ENCODE measurements at places on chromosomes 11 and 22.

DNA sequence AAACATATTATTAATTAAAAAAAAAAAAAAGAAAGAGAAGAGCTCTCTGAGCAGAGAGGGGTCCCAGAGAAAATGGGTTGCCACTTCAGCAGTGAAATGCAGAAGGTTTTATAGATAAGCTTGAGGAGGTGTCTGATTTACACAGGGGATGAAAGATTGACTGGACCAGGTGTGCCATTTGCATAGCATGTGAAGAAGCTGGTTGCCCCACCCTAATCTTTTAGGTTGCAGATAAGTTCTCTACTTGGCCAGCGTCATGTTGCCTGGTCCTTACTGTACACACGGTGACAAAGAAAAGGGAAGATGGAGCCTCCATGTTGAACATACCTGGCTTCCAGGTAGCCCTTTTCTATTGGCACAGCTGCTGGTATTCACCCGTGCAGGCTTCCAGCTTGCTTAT is 41.4 kb downstream of the MS4A2 start:
- DNase-seq = no peak

- no peak for DNase-seq
Measured at GRCh38 chr11:7584910-7585309, 71.1 kb downstream of the PPFIBP2 start.

- peak; percentile 70 for DNase-seq
Measured at GRCh38 chr11:115660030-115660805, 156.0 kb upstream of the CADM1 start.

DNA sequence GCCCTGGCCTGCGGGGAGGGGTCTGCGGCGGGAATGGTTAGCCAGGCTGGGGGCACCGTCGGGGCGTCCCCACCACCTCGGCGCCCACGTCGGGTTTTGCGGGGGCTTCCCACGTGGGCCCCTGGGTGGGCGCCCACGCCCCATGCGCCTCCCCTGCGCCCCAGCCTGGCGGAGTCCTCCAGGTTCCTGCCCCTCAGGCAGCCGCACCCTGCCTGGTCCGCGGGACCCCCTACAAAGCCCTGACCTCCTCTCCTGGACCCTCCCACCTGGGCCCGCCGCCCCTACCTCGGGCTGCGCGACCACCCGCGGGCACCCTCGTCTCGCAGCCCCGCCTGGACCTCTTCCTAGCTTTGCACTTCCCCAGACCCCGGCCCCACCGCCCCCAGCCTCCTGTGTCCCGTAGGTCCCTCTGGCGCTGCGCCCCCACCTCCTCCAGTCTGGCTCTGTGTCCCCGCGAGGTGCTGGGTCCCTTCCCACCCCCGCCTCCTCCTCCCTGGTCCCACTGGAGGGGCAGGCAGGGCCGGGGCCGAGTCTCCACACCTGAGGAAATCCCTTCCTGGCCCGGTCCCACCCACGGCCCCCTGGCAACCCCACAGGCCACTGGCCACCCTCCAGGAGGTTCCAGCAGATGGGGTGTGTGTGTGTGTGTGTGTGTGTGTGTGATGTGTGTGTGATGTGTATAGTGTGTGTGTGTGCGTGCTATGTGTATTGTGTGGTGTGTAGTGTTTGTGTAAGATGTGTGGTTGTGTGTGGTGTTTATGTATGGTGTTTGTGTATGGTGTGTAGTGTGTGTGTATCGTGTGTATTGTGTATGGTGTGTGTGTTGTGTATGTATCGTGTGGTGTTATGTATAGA is 11.8 kb downstream of the PIM3 start:
- no peak for DNase-seq

DNA sequence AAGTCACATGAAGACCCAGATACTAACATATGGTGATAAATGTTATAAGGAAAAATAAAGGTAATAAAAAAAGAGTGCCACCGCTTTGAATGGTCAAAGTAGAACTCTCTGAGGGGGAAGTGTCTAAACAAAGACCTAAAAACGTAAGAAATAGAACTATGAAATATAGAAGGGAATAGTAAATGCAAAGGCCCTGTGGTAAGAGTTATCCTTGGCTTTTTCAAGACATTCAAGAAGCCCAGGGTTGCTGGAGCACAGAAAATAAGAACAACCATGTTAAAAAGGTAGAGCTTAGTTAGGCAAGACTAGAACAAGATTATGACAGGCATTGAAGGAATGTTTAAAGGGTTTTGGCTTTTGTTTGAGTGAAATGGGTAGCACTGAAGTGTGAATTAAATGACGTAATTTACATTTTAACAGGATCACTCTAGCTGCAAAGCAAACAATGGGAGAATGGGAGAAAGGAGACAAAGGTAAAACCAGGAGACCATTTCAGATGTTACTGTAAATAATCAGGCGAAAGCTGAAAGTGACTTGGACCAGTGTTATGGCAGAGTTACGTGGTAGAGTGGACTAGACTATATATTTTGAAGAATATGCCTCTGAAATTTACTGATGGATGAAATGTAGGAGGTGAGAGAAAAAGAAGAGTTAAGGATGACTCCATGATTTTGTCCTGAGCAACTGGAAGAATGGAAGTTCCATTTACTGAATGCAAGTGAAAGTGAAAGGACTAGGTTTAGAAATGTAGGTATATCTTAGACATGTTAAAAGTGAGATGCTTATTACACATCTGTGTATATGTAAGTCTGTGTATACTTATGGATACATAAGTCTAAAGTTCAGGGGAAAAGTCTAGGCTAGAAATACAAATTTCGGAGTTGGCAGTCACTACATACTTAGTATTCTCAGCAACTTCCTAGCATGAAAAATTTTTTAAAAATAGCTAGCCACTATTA is 28.5 kb downstream of the BTBD10 start:
- DNase-seq = no peak

GRCh38 chr11:32643526-32643925 is 59.9 kb downstream of the EIF3M start:
- no peak for DNase-seq

GRCh38 chr11:133842730-133843129 is 2.6 kb downstream of the SPATA19 start:
- DNase-seq = no peak

- DNase-seq = no peak
Measured at GRCh38 chr11:12687740-12688139, 13.5 kb downstream of the TEAD1 start.

- DNase-seq = no peak
Measured at GRCh38 chr11:10537600-10537999, 3.4 kb downstream of the RNF141 start.

- DNase-seq = no peak
Measured at GRCh38 chr11:86275493-86276370, 26.3 kb upstream of the HIKESHI start.

- DNase-seq = no peak
Measured at GRCh38 chr11:36162006-36162882, 127.0 kb downstream of the COMMD9 start.

DNA sequence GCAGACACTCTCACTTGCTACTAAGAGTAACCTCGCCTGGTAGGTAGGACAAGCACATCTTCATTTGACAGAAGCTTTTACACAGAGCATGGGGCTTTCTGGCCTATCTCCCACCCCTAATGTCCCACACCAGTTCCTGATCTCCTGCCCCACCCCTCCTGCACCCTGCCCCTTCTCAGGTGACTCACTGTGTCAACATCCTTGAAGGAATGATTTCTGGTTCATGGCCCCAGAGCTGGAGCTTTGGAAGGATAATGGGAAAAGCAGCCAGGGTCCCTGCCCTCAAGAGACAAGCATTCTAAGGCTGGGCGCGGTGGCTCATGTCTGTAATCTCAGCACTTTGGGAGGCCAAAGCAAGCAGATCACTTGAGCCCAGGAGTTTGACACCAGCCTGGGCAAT is 47.2 kb downstream of the LRFN4 start:
- no peak for DNase-seq

DNA sequence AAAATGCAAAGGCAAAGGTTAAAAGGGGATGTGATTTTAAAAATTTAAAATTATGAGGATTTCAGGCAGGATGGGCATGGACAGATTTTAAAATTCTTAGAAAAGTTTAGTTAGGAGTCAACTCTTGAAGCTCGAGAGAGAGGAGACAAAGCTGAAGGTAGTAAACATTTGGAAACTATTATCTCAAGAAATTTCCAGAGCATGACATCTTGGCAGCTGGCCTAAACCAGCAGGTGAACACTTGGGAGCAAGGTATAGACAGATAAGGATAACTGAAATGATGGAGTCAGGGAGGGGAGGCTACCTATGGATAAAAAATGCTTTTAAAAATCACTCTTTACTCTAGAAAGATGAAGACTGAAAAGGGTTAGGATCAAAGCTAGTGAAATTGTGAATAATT is 13.7 kb downstream of the POU2AF3 start:
- peak; percentile 26 for DNase-seq

GRCh38 chr22:37618072-37618656 is 9.5 kb downstream of the GGA1 start:
- DNase-seq = no peak

- DNase-seq = peak; percentile 82
Measured at GRCh38 chr11:11538277-11538960, 83.4 kb downstream of the GALNT18 start.
